Activated CD8-positive, alpha-beta memory T cell treated with anti-CD3 and anti-CD28 coated beads for 1 hour (primary cell): ENCODE measurements at places on chromosomes 11 and 22.

DNA sequence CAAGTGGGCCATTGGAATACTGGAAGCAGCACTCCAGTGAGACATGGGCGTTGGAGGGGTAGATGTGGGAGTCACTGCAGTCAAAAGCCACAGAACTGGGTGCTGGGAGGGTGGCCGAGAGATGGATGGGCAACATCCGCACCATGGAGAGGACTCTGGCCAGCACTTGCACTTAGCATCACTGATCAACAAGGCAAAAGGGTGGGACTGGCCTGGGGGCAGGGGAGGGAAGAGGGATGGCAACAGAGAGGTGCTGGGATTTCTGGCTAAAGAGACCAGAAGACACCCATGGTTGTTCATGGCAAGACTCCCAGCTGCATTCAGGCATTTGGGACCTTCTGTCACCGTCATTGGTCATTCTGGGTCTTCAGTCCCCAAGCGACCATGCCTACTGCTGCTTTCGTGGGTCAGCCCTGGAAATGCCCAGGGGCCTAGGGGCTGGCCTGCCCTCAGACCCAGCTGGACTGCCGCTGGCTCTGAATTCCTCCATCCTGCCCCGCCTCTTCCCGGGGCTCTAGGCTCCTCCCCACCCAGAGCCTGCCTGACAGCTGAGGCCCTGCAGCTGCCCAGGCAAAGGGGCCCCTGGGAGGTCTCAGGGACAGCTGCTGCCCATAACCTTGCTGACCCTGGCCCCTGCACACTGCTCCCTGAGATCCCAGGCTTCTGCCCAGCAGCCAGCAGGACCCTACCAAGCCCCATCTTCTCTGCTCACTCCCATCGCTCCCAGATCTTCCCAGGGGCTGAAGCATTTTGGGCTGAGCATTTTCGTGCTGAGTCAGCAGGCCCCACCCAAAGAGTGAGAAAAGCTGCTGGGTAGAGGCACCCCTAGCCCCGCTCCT lies 13.0 kb upstream of the CDC42EP2 start:
- DNase-seq, result no peak

GRCh38 chr11:82004537-82005213 lies 729.0 kb downstream of the FAM181B start:
- DNase-seq, result no peak

DNA sequence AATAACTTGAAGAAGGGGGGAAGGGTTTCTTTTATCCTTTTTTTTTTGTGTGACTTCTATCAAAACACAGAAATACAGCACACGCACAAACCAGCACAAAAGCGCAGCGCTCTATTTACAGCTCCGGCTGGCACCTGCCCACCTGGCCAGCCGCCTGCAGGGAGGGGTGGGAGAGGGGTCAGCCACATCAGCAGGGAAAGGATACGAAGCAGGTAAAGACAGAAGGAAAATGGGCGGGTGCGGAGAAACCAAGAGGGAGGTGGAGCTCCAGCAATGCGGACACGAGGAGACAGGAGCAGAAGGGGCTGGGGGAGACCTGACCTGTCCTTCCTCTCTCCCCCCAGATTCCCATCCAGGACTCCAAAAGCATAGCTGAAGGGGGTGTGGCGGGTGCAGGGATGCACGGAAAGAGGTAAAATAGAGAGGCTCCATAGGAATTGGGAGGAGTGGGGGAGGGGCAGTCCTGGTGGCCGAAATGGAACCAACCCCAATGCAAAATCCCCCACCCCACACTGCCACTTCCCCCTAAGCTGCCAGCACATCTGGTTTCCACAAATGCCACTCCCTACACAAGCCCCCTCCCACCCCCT lies 14.1 kb downstream of the CXCR5 start:
- DNase-seq, result no peak

- no peak for DNase-seq
Measured at GRCh38 chr22:48429446-48430020, 1398.1 kb downstream of the BRD1 start.

DNA sequence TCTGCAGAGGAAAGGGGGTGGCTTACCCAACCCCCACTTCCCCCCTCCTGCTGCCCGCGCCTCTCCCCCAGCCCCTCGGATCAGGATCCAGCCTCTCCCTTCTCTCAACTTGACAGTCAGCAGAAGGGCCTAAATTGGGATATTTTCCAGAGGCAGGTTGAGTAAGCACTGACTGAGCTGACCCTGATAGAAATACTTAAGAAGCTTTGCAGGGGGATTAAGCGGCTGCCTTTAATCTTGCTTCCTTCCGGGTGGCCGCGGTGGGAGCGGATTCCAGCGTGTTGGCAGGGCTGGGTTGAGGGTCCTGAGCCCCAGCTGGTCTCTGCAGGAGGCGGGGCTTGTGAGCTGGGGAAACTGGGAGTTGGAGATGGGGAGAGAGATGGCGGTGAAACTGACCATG lies 445.2 kb downstream of the NTM start:
- DNase-seq, result no peak

DNA sequence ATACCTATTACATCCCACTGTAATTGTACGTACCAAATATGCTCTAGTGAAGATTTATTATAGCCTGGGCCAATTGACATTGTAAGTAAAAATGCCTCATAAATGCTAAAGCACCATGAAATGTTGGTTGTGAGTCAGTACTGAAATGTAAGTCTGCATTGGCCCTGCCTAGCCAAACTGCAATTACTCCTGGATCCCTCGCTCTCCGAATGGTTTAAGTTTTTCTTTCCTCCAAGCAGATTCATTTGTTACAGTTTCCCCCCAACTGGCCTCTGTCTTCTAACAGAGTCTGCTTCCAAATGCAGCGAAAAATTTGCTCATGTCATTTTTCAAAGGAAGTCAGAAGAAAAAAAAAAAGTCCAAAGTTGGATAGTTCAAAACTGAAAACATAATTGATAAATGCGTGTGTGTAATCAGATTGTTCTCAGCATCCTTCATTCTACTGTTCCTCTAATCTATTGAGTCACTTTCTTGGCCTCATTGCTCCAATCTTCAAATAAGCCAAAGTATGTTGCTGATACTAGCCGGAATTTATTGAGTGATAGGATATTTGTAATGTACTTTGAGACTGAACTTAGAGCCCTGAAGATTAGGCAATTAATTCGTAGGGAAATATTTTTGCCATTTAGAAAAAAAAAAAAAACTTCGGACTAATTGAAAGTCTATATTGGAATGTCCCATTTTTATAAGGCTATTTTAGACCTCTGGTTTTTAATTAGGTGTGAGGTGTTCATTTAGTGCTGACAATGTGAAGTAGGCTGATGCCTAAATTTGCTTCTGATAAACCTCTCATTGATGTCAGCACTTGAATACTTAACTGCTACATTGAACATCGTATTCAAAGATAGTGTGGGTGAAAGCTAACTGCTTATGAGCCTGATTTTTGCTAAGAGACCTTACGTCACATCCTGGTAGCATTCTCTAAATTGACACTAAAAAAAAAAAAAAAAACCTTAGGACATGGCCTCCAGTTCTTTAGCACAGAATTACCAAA lies 93.4 kb downstream of the WT1 start:
- no peak for DNase-seq

DNA sequence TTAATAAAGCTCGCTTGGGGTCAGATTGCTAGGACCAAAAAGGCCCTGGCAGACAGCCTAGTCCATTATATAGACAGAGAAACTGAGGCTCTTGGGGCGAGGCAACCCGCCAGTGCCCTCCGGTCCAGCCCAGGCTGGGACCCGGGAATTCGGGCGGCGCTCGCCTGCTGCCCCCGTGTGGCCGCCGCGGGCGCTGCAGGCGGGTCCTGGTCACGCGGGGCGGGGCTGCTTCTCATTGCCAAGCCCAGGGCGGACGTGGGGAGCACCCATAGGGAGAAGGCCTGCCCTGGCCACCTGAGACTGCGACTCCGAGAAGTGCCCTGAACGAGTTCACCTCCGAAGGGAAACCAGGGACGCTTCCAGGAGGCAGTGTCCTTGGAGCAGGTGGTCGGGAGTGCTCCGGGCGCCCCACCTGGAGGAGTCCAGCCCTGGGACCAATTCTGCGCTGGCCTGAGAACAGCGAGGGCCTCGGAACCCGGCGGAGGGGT lies 36.0 kb upstream of the CSNK1E start:
- DNase-seq, result no peak
